ENCODE measurements at places on chromosomes 6 and 20.

DNA sequence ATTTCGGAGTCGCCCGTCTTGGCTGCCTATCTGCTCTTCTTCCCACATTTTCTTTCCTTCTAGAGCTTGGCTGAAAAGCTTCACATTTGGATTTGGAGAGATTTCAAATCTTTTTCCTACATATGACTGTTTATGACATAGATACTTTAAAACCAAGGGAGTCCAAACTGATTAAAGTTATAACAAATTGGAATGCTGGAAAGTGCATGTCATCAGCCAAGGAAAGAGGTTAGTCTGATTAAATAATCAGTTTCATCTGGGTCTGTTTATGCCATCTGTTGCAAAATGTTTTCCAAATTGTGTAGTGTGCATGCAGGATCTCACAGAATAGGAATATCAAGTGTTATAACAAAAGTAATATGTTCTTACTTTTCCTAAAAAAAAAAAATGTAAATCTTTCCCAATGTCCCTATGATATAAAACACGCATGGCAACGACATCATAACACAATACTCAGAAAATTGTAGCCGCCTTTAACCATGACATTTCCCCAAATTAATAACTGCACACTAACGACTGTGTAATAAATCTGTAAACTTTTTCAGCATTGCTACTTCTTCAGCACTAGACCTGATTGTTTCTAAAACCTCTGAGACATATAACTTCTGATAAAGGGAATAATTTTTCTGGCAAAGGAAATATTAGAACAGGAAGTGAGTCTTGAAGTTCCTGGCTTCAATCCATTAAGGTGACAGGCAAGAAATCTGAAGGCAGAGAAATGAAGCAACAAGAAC, 230.2 kb upstream of the FOXQ1 start:
- DNase-seq, result peak; percentile 31

- DNase-seq, result no peak
Measured at GRCh38 chr6:116954938-116955337, 77.9 kb downstream of the RFX6 start.

DNA sequence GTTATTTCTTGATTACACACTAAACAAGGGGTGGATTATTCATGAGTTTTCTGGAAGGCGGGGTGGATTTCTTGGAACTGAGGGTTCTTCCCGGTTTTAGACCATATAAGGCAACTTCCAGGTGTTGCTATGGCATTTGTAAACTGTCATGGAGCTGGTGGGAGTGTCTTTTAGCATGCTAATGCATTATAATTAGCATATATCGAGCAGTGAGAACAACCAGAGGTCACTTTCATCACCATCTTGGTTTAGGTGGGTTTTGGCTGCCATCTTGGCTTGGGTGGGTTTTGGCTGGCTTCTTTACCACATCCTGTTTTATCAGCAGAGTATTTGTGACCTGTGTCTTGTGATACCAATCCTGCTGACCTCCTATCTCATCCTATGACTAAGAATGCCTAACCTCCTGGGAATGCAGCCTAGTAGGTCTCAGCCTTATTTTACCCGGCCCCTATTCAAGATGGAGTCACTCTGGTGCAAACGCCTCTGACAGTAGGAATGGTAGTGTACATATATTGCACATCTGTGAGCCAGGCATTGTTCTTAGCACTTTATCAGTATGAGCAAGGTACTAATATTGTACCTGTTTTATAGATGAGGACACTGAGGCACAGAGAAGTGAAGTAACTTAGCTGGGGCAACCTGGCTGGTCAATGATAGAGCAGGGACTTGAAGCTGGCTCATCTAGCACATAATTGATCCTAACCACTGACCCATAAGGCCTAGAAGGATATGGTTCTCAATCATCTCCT, 203.7 kb downstream of the NFATC2 start:
- no peak for DNase-seq

- no peak for DNase-seq
Measured at GRCh38 chr6:71347119-71347518, 58.5 kb downstream of the OGFRL1 start.

- no peak for DNase-seq
Measured at GRCh38 chr20:43092386-43093088, 97.2 kb downstream of the PTPRT start.

GRCh38 chr6:2460216-2460745, 214.9 kb upstream of the GMDS start:
- no peak for DNase-seq

DNA sequence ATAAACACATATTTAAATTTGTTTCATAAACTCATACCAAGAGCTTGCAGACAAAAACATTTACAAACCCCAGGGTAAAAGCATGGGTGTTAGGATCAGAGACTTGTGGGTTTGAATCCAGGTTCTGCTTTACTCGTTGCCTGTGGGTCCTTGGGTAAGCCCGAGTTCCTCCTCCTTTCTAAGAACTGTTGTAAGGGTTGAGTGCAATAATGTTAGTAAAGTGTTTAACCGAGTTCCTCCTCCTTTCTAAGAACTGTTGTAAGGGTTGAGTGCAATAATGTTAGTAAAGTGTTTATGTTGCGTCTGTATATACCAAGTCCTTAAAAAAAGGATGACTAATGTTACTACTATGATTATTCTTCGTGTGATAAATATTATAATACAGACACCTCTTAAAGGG, 18.7 kb downstream of the CCDC170 start:
- no peak for DNase-seq

DNA sequence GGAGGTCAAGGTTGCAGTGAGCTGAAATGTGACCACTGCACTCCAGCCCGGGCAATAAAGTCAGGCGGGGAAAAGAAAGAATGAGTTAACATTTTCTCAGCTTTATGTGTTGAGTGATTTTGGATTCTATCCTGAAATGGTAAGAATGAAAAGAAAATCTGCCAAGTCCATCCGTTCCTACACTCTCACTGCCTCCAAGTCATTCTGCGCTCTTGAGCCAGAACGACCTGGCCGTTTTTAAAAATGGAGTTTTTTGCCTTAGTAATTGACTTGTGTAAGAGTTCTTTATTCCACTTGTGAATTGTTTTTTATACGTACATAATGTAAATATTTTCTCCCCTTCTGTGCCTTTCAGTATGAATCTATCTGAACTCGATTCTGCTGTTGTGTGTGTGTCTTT, 28.7 kb downstream of the DNAJC5 start:
- no peak for DNase-seq

DNA sequence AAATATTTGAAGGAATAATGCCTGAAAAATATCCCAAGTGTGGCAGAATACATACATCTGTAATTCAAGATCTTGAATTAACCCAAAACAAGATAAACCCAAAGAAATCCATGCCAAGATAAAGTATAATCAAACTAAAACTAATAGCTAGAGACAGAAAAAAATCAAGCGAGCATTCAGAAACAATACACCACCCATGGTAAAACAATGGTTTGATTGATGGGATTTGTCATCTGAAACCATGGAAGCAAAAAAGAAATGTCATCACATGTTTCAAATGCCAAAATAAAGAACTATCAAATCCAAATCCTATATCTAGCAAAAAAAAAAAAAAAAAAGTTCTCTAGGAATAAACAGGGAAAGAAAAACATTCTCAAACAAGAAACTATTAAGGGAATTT, 5.1 kb upstream of the DEFB127 start:
- DNase-seq, result no peak

DNA sequence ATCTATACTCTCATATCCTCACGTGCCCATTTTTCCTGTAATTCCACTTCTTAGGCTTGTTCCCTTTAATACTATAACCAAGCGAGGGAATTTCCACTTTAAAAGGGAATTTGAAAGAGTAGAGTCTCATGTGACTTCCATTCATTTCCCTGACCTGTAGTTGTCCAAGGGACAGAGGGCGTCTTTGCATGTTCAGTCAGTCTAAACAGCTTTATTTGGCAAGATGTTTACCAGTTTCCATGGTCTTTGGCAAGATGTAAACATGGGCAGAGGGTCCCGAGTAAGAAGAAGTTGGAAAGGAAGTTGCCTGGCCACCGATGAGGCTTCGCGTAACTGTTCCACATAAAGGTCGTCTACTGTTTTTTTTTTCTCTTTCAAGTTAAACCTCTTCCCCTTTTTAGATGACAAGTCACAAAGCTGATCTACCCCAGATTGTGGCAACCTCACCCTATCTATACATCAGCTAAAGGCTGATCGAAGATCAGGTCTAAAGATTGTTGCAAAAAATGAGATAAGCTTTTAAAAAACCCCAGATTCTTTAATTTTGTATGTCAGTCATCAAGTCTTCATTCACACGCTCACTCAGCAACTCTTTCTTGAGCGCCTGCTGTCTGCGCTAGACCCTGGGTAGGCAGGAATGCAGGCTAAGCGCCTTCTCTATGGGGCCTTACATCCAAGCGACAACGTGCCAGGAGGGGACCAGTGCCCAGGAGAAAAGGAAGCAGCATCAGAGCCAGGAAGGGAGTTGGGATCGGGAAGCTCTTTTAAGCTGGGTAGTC, 31.7 kb upstream of the CCR6 start:
- no peak for DNase-seq

- DNase-seq, result no peak
Measured at GRCh38 chr6:26382121-26382520, 787 bp upstream of the BTN2A2 start.

- DNase-seq, result no peak
Measured at GRCh38 chr6:137357263-137357947, 136.8 kb downstream of the OLIG3 start.

DNA sequence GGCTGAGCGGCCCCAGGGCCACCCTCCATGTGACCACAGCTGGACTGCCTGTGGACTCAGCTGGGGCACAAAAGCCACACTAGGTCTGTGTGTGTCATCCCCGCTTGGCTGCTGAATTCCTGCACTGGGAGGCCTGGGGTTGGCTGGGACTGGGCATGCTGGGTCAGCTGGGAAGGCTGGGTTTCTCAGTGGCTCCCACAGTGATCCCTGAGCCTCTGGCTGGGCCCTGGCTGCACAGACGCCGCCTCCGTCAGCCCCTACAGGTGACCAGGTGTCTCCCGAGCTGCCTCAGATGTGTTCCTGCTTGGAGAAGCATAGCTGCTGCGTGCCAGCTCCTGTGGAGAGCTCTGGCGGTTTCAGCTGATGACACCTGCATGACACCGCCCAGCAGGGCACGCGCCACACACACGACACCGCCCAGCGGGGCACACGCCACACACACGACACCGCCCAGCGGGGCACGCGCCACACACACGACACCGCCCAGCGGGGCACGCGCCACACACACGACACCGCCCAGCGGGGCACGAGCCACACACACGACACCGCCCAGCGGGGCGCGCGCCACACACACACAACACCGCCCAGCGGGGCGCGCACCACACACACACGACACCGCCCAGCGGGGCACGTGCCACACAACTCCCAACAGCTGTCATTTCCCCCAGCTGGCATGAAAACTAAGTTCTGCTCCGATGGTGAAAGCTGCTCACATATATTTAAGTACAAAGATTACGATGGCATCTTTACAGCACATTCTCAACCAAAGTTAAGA, 88.8 kb downstream of the TAF4 start:
- DNase-seq, result no peak

GRCh38 chr6:1860756-1861348, 251.1 kb downstream of the FOXC1 start:
- no peak for DNase-seq

- DNase-seq, result no peak
Measured at GRCh38 chr6:22206106-22206505, 90.7 kb downstream of the PRL start.

DNA sequence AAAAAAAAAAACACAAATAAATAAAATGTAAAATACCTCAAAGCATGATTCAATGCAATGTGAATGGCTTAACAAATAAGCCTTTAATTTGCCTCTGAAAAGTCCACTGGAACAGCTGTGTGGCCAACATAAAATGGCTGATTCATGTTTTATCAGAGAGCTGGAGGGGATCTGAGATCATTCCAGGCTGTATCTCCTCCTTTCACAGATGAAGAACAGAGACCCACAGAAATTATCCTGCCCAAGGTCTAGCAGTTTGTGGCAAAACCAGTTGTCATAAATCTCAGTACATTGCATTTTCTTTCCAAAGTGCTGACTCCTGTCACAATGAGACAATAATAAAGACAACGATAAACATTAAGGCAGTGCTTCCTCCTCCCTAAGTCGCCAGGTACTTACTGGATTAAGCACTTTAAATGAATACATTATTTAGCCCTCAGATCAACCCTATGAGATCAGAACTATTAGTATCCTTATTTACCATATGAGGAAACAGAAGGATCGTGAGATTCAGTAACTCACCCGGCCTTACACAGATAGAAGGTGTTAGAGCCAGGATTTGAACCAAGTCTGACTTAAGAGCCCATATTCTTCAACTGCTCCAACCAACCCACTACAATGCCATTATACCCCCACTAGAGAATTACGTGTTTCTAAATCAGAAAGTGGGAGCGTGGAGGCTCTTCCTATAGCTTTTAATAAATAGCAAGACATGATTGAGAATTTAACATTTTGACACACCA, 118.3 kb downstream of the KIF13A start:
- no peak for DNase-seq

DNA sequence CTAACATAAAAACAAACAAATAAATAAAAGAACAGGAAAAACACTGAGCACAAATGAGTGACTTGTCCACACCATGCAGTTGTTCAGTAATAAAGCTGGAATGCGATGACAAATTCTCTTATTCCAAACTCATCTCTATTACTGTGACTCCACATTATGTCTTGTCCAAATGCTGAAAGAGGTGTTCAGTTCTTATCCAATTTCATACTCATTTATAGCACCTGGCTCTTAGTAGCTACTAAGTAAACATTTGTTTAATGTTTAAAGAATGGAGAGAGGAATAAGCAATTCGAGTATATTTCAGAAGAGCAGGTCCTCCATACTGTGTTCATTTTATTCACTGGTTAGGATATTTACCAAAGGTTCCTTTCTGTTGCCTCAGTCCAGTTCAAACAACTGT, 439.0 kb upstream of the JAG1 start:
- no peak for DNase-seq

GRCh38 chr6:166580076-166581050, 6.1 kb downstream of the RAMACL start:
- DNase-seq, result no peak

- DNase-seq, result no peak
Measured at GRCh38 chr6:129135451-129135850, 252.5 kb downstream of the LAMA2 start.

- no peak for DNase-seq
Measured at GRCh38 chr20:32622585-32623468, 37.7 kb upstream of the NOL4L start.

- no peak for DNase-seq
Measured at GRCh38 chr20:38165089-38165965, at the start of gene TGM2. Gene TGM2, minus strand, starts transcription at chr20:38165270. Its CDS starts 72 bp downstream, at chr20:38165198.

DNA sequence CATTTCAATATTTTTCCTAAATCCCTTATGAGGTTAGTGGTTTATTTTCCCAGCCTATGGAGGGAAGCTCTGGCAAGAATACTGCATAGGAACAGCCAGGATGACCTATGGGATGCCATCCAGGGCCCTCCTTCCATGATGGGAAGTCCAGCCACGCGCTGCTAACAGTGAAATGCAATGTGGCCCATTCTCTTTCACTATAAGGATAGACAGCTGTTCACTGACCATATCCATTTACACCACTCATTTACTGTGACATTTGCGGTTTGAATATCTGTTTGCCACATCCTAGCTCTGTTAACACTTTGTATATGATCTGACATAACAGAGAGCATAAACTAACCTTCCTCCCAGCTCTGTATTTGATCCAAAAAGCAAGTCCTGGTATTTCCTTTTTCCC, 471.7 kb downstream of the CBLN4 start:
- DNase-seq, result no peak

GRCh38 chr6:146916435-146917025, 287.7 kb upstream of the STXBP5 start:
- no peak for DNase-seq

Data from stromal cell of bone marrow (primary cell).